ENCODE measurements at places on chromosomes 6 and 20.

- DNase-seq = no peak
Observed at GRCh38 chr20:53688085-53688484, 94.4 kb upstream of the ZNF217 start.

DNA sequence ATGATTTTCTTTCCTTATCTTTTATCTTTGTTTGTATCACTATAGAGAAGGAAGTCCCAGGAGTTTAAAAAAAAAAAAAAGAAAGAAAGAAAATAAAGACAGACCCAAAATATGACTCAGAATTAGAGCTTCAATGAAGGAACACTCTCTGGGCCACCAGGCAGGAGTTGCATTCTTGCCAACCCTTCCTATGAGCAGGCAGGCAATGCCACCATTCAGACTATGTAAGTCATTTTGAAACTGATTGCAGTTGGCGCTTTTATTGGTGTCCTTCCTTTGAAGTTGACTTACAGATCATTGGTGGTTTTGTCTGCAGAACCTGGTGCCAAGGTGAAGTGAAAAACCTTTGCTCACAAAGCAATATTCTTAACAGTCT is 50.3 kb downstream of the MYB start:
- no peak for DNase-seq

GRCh38 chr6:170255426-170256125 is 35.3 kb downstream of the DLL1 start:
- DNase-seq = no peak

DNA sequence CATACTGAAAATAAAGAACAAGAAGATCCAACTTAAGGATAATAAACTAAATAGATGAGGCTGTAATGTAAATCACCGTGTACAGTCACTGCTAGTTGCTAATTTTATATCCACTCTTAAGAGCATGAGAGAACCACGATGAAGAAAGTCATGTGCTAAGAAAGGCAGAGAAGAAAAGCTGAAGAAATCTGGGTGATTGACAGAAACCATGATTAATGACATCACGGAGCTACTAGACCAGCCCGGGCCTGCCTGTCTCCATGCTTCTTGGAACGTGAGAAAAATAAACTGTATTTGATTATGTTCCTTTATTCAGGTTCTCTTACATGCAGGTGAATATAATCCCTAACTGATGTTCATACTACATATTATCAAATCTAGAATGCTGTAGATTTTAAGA is 84.2 kb upstream of the E2F3 start:
- DNase-seq = no peak

GRCh38 chr20:49400904-49401303 is 81.6 kb downstream of the KCNB1 start:
- no peak for DNase-seq

DNA sequence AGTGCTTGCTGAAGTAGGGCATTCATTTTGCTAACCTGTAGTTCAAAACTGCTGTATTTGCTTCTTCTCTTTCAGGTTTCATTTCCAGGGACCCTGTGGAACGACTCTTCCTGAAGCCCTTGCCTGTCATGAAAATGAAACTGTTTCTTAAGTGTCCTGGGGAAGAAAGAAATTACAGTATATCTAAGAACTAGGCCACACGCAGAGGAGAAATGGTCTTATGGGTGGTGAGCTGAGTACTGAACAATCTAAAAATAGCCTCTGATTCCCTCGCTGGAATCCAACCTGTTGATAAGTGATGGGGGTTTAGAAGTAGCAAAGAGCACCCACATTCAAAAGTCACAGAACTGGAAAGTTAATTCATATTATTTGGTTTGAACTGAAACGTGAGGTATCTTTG is 3.4 kb upstream of the NOL7 start:
- no peak for DNase-seq

GRCh38 chr6:53320964-53321363 is 27.8 kb downstream of the ELOVL5 start:
- DNase-seq = no peak

GRCh38 chr20:25295386-25296093 is 47.7 kb downstream of the PYGB start:
- no peak for DNase-seq

- no peak for DNase-seq
Observed at GRCh38 chr6:80667006-80667405, 560.5 kb downstream of the BCKDHB start.

DNA sequence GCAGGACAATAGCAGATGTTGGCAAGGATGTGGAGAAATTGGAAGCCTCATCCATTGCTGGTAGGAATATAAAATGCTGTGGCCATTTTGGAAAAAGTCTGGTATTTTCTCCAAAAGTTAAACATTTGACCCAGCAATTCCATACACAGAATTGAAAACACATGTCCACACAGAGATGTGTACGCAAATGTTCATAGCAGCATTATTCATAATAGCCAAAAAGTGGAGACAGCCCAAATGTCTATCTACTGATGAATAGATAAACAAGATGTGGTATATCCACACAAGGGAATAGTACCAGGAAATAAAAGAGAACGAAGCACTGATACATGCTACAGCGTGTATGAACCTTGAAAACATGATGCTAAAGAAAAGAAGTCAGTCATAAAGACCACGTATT is 40.5 kb downstream of the CFAP61 start:
- DNase-seq = no peak

- no peak for DNase-seq
Observed at GRCh38 chr6:31752739-31753319, 9.6 kb upstream of the SAPCD1 start.

GRCh38 chr6:126335210-126335609 is 4.7 kb upstream of the CENPW start:
- DNase-seq = no peak

DNA sequence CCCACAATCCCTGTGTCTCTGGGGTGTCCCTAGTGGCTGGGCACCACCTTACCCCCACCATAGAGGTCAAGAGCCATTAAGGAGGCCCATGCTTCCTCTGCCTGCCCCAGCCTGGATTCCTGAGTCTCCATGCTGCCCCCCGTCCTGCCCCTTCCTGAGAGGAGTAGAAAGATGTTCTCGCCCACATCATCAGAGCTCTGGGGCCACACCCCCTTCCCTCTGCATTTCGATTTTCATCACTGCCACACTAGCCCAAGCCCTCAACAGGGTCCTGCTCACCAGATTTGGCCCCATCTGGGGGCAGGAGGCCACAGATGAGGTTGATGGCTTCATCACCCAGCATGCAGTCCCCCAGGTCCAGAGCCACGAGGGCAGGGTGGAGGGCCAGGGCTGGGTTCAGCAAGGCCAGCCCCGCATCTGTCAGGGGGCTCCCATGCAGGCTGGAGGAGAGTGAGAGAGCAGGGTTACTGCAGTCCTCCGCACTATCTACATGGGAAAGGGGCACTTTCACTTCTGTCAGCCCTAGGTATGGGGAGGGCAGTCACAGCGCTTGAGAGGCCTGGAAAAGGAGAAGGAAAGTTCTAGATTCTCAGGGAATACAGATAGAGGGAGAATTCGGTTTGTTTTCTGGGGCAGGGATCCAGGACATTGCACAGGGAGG is 1.5 kb downstream of the LRRC73 start:
- no peak for DNase-seq

All from stimulated activated CD4-positive, alpha-beta T cell treated with anti-CD3 and anti-CD28 coated beads, Interleukin-15, amount 100 ng/mL, for 1 hour (primary cell).